ENCODE measurements at places on chromosomes 12 and 14. TPM values are rescaled to one million over a fixed set of nuclear protein-coding genes. Genes with fewer than 3 reads are reported as not detected.
A peak's percentile ranks its signal among the peaks of the same experiment; 100 is the strongest.

- DNase-seq, result no peak
- H3K4me1 ChIP-seq, result peaks cover 5% of the 10 kb centered on the region
- H3K36me3 ChIP-seq, result no peaks in the 10 kb centered on the region
- no peak overlapping the region for H3K4me3 ChIP-seq
Observed at GRCh38 chr14:48229091-48229490, 553.7 kb upstream of the MDGA2 start.

GRCh38 chr12:52193991-52194390, 2.2 kb upstream of the KRT80 start:
- H3K36me3 ChIP-seq, result no peaks in the 10 kb centered on the region
- H3K4me1 ChIP-seq, result peaks cover 63% of the 10 kb centered on the region
- DNase-seq, result peak; percentile 54
- H3K4me3 ChIP-seq, result no peak overlapping the region

DNA sequence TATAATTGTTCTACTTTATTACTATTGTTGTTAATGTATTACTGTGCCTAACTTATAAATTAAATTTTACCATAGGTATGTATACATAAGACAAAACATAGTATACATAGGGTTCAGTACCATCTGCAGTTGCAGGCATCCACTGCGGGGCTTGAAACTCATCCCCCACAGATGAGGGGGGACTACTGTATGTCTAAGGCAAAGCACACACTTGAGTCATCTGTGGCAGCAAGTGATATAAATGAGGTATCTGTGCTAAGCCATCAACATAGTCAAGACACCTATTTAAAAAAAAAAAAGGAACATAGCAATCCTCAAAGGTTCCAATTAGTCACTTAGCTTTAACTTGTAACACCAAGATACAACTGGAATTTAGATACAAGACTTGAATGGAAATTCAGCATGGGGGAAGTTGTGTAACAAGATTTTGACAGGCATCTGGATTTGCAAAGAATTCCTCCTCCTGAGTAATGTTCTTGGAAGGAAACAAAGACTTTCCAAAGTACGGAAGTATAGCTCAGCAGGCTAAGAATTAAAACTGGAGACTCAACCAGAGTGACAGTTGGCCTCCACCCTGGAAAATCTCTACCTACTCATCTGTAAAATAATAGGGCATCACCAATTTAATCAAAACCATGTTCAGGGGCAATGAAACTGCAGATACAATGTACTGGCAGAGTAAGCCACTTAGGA, 14.9 kb downstream of the DCAF5 start:
- no peak overlapping the region for H3K4me3 ChIP-seq
- H3K36me3 ChIP-seq, result peaks cover 8% of the 10 kb centered on the region
- DNase-seq, result peak; percentile 57
- peaks cover 32% of the 10 kb centered on the region for H3K4me1 ChIP-seq
- no peaks in the 10 kb centered on the region for H3K27me3 ChIP-seq

- H3K36me3 ChIP-seq, result no peaks in the 10 kb centered on the region
- H3K27me3 ChIP-seq, result no peaks in the 10 kb centered on the region
- H3K4me1 ChIP-seq, result peaks cover 2% of the 10 kb centered on the region
- H3K4me3 ChIP-seq, result no peak overlapping the region
- no peak overlapping the region for H3K27ac ChIP-seq
Observed at GRCh38 chr14:34270361-34270760, 191.7 kb downstream of the SPTSSA start.

GRCh38 chr14:101118233-101118632, 214.7 kb upstream of the RTL1 start:
- no peak overlapping the region for H3K4me3 ChIP-seq
- H3K36me3 ChIP-seq, result no peaks in the 10 kb centered on the region
- no peaks in the 10 kb centered on the region for H3K4me1 ChIP-seq
- H3K27me3 ChIP-seq, result peaks cover 14% of the 10 kb centered on the region
- DNase-seq, result no peak

DNA sequence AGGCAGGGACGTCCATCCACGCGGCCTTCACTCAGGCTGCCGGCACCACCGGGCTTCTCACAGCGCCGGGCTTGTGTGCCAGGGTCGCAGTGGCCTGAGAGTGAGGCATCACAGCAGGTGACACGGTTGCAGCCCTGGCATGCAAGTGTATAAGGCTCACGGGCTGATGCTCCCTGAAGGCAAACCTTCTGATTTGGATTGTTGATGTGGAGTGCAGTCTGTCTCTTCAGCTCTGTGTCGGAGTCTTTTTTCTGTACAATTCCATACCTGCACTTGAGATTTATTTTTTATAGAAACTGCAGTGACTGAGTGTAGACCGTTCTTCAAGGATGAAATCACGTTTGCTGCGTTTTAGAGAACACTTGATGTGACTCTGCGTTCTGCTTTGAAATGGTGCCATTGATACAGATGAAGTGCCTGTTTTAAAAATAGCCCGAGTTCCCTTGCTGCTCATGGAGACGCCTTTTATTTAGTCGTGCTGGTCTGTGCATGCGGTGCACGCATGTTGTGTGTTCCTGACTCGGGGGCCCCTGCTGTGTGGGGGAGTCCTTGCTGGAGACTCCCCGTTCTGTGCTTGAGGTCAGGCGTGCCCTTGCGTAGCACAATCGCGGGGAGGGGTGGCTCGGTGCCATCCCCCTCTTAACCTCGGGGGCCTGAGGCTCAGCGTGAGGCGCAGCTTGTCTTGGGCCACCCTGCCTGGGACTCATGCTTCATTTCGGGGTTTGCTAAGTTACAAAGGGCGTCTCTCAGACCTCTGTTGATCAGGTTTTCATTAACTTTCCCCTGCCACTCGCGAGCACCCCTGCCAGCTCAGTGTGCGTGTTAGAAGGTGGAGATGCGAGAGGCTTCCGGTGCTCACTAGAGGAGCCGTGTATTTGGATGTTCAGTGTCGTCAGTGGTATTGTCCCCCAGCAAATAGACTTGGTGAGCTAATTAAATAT, 21.6 kb upstream of the AMN start:
- H3K36me3 ChIP-seq, result peaks cover 39% of the 10 kb centered on the region
- H3K27ac ChIP-seq, result no peak overlapping the region
- no peaks in the 10 kb centered on the region for H3K27me3 ChIP-seq
- no peak for DNase-seq

GRCh38 chr12:40038619-40039018, 67.3 kb downstream of the SLC2A13 start:
- H3K4me3 ChIP-seq, result no peak overlapping the region
- H3K4me1 ChIP-seq, result no peaks in the 10 kb centered on the region
- H3K27me3 ChIP-seq, result no peaks in the 10 kb centered on the region
- no peaks in the 10 kb centered on the region for H3K36me3 ChIP-seq
- no peak overlapping the region for H3K27ac ChIP-seq

- H3K27me3 ChIP-seq, result no peaks in the 10 kb centered on the region
- no peaks in the 10 kb centered on the region for H3K36me3 ChIP-seq
- peak; percentile 76 for DNase-seq
- H3K27ac ChIP-seq, result no peak overlapping the region
- peaks cover 23% of the 10 kb centered on the region for H3K4me1 ChIP-seq
Observed at GRCh38 chr12:84502907-84503787, 409.5 kb downstream of the SLC6A15 start.

GRCh38 chr12:109885616-109886015, 5.3 kb upstream of the GLTP start:
- no peaks in the 10 kb centered on the region for H3K27me3 ChIP-seq
- peak overlapping the region; percentile 91 for H3K27ac ChIP-seq
- DNase-seq, result peak; percentile 65
- peak overlapping the region; percentile 14 for H3K4me3 ChIP-seq
- H3K4me1 ChIP-seq, result peaks cover 54% of the 10 kb centered on the region
- H3K36me3 ChIP-seq, result no peaks in the 10 kb centered on the region

DNA sequence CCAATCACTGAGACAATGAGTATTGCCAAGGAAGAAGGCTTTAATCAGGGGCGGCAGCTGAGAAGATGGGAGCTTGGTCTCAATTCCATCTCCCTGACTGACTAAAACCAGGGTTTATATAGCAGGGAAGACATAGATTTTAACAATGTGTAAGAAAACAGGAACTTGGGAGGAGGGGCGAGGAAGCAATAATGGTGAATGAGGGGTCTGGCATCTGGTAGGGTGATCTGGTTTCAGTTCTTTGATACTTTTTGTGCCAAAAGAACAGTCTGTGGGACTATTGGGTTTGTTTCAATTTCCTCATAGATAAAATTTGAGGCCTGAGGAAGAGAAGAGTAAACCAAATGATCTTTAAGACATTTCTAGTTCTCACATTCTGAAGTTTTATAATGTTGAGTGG, 49.2 kb downstream of the FUT8 start:
- no peak overlapping the region for H3K4me3 ChIP-seq
- no peaks in the 10 kb centered on the region for H3K27me3 ChIP-seq
- peaks cover 16% of the 10 kb centered on the region for H3K4me1 ChIP-seq
- no peak for DNase-seq
- peaks cover 5% of the 10 kb centered on the region for H3K36me3 ChIP-seq

- H3K36me3 ChIP-seq, result no peaks in the 10 kb centered on the region
- peaks cover 8% of the 10 kb centered on the region for H3K4me1 ChIP-seq
- H3K27me3 ChIP-seq, result no peaks in the 10 kb centered on the region
- no peak overlapping the region for H3K27ac ChIP-seq
- no peak for DNase-seq
- no peak overlapping the region for H3K4me3 ChIP-seq
Observed at GRCh38 chr12:91613223-91613779, 430.7 kb upstream of the DCN start.

DNA sequence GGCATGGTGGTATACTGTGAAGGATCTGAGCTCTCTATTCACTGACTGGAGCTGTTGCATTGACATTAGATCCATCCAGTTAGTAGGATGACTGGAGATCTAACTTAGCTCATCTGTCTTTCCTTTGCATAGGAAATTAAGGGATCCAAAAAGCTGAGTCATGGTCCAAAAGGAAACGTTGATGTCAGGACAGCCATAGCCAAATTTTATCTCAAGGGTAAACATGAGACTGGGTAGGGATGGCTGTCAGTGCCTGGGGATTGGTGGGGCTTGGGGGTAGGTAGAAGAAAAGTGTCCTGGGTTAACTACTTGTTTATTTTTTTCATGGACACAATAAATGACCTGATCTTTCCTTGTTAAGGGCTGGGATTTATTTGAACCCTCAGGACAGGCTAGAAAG, 4.6 kb downstream of the FAM177A1 start:
- DNase-seq, result peak; percentile 52
- no peaks in the 10 kb centered on the region for H3K27me3 ChIP-seq

DNA sequence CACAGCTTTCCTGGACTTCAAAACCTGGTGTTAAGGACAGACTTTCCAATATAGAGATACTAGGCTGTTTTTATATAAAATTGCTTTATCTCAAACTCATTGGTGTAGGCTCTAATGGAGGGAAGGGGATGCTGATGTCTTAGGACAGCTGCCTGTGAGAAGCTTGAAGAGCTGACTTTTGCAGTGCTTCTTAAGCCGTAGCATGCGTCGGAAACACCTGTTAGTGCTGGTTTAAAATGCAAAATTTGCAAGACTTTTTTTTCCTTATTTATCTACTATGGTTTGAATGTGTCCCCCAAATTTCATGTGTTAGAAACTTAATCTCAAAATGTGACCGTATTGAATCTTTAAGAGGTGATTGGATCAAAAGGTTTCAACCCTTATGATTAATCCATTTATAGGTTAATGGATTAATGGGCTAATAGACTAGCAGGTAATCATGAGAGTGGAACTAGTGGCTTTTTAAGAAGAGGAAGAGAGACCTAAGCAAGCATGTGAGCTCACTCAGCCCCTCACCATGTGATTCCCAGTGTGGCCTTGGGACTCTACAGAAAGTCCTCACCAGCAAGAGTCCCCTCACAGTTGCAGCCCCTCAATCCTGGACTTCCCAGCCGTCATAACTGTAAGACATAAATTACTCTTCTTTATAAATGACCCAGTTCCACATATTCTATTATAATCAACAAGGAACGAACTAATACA, 60.9 kb upstream of the FUT8 start:
- H3K4me1 ChIP-seq, result peaks cover 40% of the 10 kb centered on the region
- no peak for DNase-seq
- no peaks in the 10 kb centered on the region for H3K27me3 ChIP-seq
- H3K27ac ChIP-seq, result no peak overlapping the region

DNA sequence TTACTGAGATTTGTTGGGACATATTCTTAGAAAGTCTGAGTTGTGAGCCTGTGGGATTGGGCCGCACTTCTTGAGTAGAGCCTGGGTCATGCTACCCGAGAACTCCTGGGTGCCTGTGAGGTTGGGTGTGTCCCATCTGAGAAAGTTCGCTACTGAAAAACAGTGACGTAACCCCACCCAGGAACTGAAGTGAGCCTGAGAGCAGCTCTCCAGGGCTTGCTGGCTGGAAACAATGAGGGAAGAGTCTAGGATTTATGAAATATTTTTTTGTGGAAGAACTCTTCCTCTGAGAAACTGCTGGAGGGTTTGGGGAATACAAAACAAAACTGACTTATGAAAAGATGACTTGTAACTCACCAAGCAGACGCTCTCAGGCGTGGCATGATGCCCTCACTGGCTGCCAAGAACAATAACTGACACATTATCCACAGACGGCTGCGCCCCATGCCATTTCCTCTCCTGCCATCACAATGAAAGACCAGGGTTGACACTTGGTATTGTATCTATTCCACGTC, 69.2 kb downstream of the RASSF3 start:
- peak overlapping the region; percentile 87 for H3K27ac ChIP-seq
- peaks cover 38% of the 10 kb centered on the region for H3K4me1 ChIP-seq
- H3K4me3 ChIP-seq, result peak overlapping the region; percentile 60
- H3K27me3 ChIP-seq, result no peaks in the 10 kb centered on the region
- DNase-seq, result peak; percentile 96

GRCh38 chr12:42571327-42572009, 18.1 kb downstream of the PRICKLE1 start:
- DNase-seq, result no peak
- no peaks in the 10 kb centered on the region for H3K36me3 ChIP-seq
- H3K4me1 ChIP-seq, result no peaks in the 10 kb centered on the region
- no peak overlapping the region for H3K4me3 ChIP-seq
- H3K27me3 ChIP-seq, result no peaks in the 10 kb centered on the region

GRCh38 chr14:38992067-38992844, 110.8 kb downstream of the SEC23A start:
- H3K4me3 ChIP-seq, result no peak overlapping the region
- no peaks in the 10 kb centered on the region for H3K27me3 ChIP-seq

GRCh38 chr14:34318014-34318413, 144.0 kb downstream of the SPTSSA start:
- H3K27ac ChIP-seq, result no peak overlapping the region
- H3K27me3 ChIP-seq, result no peaks in the 10 kb centered on the region
- DNase-seq, result no peak
- H3K4me3 ChIP-seq, result no peak overlapping the region

DNA sequence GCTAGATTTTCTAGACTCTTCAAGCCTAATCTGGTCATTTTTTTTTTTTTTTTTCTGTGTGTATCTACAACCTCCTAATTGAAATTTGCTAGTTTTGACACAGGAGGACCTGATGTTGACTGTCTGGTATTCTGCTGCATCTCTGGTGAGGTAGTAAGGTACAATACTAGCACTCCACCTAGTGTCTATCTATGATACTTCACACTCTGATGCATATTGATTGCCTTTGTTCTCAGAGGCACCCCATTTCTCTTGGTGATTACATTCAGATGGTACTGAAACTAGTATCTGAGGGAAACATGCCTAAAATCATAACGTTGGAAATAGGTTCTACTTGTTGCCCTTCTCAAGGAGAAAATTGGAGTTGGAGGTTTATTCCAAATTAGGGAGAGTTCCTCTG, 930.5 kb upstream of the NOVA1 start:
- H3K36me3 ChIP-seq, result peaks cover 7% of the 10 kb centered on the region
- peak; percentile 57 for DNase-seq
- no peak overlapping the region for H3K4me3 ChIP-seq
- H3K27ac ChIP-seq, result no peak overlapping the region
- peaks cover 9% of the 10 kb centered on the region for H3K27me3 ChIP-seq
- H3K4me1 ChIP-seq, result no peaks in the 10 kb centered on the region

KRT75 gene
- not detected for total RNA-seq

STAC3 gene
- 2.8 TPM for total RNA-seq

TEAD4 gene
- total RNA-seq, result 33.8 TPM

BMP4 gene
- total RNA-seq, result 0.28 TPM

ENDOU gene
- not detected for total RNA-seq

GLIPR1L1 gene
- total RNA-seq, result not detected

LMO3 gene
- not detected for total RNA-seq
